AG09309 (cell line): ENCODE measurements at places on chromosomes 4 and X.
A peak's percentile ranks its signal among the peaks of the same experiment; 100 is the strongest.

DNA sequence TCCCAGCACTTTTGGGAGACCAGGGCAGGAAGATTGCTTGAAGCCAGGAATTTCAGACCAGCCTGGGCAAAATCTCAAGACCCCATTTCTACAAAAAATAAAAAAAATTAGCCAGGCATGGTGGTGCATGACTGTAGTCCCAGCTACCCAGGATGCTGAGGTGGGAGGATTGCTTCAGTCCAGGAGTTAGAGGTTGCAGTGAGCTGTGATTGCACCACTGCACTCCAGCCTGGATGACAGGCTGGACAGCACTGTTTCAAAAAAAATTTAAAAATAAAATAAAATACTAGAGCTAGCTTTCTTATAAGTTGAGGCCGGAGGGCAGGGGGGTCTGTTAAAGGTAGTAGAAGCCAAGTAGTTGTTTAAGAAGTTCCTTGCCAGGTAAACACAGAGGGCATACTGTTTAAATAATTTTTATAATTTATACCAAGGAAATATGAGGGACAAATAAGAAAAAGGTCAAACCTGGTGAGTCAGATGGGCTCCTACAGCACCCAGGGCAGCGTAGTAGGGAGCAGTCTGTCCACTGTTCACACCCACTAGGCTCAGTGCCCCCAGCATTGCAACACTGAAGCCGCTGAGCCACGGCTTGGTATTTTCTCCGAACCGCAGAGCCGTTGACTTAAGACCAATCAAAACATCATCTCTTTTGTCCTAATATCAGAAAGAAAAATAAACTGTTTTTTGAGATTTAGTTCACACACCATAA lies 17.3 kb downstream of the COQ2 start:
- peak; percentile 87 for DNase-seq

- DNase-seq, result no peak
Observed at GRCh38 chr4:157978680-157979361, 194.0 kb downstream of the GASK1B start.

GRCh38 chrX:151279161-151279560 lies 102.8 kb downstream of the GPR50 start:
- DNase-seq, result no peak

DNA sequence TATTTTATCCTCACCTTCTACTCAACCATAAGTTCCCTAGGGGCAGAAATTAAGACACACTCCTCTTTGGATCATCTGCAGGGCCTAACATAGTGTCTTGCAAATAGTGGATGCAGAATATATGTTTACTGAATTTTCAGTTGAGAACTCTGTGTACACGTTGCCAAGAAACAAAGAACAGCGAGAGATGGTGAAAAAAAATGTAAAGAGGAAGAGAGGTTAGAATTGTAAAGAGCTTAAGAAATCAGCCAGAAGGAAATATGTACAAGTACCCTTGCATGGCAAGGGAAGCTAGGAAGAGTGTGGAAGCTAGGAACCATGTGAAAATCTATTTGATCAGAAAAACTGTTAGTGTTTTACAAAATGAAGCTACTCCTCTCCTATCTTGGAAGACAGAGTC lies 431.0 kb downstream of the SMARCA1 start:
- DNase-seq, result no peak

- DNase-seq, result no peak
Observed at GRCh38 chr4:115923152-115923551, 809.7 kb upstream of the NDST4 start.

- DNase-seq, result no peak
Observed at GRCh38 chrX:11066812-11067211, 44.3 kb upstream of the HCCS start.

- no peak for DNase-seq
Observed at GRCh38 chr4:107799669-107800450, 24.9 kb upstream of the SGMS2 start.
